ENCODE measurements at places on chromosomes 11 and 22.

GRCh38 chr11:131744847-131745246 is 374.4 kb downstream of the NTM start:
- no peak for DNase-seq

DNA sequence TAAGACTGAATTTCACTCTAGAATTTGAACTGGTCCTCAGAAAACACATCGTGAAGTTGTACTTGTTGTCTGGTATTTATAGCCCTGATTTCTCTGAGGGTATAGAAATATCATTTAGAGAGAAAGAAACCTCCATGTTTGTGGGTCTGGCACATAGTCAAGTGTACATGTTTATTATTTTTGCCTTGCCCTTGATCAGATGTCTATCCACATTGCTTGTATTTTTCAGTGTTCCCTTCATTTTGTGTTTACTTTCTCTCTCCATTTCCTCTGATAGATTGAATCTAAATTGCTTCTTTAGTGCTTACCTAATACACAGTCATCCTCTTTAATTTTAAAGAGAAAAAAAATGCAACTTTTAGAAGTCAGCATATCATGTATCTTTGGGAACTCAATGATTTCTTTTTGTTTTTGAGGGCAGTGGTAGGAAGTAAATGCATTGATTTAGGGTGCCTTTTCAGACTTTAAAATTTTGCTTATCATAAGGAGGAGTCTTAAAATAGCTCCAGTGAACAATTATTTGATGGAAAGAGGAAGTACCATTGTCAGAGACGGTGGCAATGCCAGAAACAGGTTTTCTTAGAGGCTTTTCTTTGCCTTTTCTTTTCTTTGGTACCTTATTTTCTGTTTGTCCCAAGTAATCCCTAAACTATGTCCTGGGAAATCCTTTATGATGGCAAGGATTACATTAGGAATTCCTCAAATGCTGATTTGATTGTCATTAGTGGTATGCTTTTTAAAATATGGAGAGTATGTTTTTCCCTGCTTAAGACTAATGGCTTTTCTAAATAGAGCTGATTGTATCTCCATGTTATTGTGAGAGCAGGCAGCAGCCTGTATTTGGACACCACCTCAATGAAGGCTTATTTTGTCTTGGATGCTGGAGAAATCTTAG is 29.8 kb upstream of the TECTA start:
- no peak for DNase-seq

DNA sequence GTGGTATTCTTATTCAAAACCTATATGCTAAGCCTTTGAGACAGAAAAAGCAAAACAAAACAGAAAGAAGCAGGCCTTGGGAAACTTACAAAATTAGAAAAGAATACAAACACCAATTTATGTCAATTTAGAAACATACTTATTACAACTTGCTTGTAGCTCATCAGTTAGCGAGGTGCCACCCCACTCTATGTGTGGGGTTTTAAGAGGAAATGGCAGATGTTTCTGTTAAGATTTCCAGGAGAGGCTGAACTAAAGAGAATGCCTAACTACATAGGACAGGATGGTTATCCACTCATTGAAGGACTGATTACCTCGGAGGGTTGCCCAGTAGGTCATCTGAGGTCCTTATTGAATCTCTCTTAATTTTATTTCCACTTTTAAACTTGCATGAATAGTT is 302.0 kb downstream of the ETS1 start:
- no peak for DNase-seq

GRCh38 chr11:122359081-122359571 is 243.1 kb upstream of the BLID start:
- no peak for DNase-seq

DNA sequence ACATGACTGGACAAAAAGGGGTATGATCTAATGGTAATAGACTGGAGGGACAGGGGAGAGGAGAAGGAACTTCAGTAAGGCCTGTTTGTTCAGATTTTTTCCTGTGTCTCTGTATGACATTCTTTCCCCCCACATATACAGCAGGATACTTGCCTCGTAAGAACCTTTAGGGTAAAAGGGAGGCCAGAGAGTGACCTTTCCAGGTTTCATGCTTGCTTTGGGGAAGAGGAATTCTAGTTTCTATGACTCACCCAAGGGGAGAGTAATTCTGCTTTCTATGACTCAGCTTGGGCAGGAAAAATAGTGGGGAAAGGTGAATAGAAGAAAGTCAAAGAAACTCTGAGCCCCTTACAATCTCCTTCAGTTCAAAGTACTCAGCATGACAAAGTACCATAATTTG is 457.0 kb downstream of the DLG2 start:
- no peak for DNase-seq

- DNase-seq = no peak
Observed at GRCh38 chr11:94525546-94526324, 13.5 kb downstream of the C11orf97 start.

DNA sequence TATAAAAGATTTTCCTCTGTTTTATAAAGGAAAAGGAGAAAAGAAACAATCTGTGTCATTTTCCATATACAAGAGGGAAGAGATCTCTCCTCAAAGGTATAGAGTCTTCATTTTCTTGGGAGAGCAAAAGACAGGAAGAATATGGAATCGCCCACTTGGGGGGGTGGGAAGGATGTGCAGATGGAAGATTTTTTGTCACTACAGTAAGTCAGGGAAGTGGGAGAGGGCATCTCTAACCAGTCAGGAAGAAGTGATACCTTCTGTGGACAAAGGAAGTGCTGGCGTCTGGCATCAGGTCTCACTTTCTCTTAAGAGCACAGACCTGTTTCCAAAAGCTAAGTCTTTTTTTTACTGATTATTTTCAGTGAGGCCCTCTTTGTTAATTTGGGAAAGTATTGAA is 1.4 kb downstream of the PRR14L start:
- peak; percentile 59 for DNase-seq

GRCh38 chr11:132464003-132464342 is 1068.3 kb downstream of the OPCML start:
- no peak for DNase-seq

GRCh38 chr11:13073119-13073981 is 64.2 kb downstream of the RASSF10 start:
- no peak for DNase-seq

DNA sequence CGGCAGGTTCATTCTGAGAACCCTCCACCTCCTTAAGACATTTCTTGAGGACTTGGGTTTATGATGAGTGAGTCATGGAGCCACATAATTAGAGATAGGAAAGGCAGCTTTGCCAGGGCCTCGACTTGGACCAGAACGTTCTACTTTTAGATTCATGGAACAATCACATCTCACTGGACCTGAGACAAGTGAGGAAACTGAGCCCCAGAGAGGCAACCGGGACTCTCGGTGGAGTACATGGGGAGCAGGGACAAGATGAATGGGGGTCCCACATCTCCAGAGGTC is 59.5 kb downstream of the LINC01488 start:
- no peak for DNase-seq

GRCh38 chr11:9992306-9992705 is 301.7 kb downstream of the SBF2 start:
- DNase-seq = no peak

GRCh38 chr11:102553835-102554282 is 23.3 kb upstream of the MMP7 start:
- DNase-seq = no peak

DNA sequence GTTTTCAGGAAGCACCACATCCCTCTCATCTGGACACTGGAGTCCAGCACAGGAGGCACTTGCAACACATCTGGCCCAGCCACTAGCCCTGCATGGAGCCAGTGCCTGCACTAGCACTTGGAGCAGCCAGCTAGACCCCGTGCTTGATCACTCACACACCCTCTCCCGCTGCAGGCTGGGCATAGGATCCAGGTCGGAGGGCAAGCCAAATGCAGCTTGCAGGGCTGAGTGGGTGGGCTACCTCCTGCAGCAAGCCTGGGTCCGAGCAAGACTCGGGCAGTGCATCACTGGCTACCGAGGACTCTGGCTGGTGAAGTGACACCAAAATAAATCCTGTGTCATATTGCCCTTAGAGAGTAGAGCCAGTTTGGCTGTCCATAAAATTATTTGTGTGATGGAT is 1795.4 kb downstream of the LRRC4C start:
- DNase-seq = no peak

DNA sequence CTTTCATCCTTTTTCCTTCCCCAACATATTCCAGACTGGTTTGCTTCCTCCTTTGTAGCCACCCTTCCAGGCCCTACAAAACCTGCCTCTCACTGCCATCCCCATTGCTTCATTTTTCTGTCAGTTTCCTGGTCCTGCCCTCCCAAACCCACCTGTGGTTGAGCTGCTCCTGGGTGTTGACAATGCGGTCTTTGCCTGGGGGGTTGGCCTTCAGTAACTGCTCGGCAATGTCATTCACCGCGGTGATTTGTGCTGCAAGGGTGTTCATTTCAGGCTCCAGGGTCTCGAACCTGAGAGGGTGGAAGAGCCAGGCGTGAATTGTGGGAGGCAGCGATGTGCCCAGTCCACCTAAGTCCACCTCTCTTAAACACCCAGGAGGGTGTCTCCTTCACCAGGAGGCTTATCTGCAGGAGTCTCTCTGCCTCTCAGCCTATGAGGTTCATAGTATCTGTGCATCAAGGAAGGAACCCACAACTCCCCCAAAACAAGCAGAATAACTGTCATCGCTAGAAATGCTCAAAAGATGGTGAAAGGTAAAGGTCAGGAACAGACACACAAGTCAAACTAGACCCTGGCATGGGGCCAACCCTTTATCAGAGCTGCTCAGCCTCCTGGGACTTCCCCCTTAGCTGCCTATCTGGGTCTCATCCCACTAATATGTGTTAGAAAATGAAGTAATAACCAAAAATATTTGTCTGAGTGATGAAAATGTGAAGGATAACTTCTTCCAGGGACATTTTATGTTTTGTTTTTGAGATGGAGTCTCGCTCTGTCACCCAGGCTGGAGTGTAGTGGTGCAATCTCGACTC is 23.9 kb upstream of the RBM4B start:
- no peak for DNase-seq

DNA sequence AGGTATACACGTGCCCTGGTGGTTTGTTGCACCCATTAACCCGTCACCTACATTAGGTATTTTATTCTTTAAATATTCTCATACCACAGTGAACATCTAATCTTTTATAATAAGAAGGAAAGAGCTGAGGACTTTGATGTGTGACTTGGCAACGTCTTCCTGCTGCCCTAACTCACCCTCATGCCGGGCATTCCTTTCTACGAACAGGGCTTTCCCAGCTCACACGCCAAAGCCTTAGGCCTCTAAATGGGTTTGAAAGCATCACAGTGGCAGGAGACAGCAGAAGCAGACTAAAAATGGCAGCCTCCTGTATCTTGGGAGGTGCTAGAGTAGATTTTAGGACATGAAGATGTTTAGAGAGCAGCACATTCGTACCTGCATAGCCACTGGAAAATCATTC is 52.6 kb downstream of the CLTCL1 start:
- DNase-seq = no peak

GRCh38 chr11:85086504-85087284 is 540.5 kb downstream of the DLG2 start:
- no peak for DNase-seq

DNA sequence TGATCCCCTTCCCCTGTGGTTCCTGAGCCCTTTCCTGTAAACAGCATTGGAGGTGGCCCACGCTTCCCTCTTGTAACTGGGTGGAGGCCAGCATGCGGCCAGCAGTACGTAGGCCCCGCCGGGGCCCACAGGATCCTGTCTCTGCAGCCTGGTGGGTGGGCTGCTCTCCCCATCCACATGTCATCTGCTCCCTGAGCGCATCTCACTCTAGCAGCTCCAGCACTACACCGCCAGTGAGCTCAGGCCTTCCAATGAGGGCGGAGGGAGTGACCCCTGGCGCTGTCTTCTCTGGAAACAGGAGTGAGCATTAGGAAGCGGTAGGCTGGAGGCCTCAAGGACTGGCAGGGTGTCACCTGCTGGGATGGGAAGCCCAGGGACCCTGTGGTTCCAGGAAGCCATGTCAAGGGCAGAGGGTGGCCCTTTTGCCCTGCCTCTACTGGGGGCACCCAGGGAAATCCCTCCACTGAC is 363.9 kb downstream of the TBC1D22A start:
- no peak for DNase-seq

DNA sequence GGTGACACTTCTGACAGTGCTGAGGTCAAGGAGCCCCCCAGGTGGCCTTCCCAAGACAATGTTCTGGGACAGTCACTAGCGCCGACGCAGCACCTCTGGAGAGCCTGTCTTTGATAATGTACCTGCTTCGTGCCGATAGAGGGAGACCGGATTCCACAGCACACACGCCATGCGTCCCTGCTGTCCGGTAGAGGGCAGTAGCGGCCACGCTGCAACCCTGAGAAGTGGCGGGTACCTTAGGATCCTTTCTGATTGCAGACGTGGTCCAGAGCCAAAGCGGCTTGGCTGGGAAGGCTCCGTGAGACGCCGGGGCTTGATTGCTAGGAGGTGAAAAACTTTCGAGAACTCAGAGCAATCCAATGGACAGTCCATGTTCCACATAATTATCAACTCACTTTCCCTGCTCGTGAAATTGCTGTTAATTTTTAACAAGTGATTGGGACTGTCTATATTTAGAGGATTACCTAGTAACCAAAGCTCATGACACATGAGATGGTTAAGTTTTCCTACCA is 11.4 kb upstream of the BARX2 start:
- DNase-seq = peak; percentile 94

DNA sequence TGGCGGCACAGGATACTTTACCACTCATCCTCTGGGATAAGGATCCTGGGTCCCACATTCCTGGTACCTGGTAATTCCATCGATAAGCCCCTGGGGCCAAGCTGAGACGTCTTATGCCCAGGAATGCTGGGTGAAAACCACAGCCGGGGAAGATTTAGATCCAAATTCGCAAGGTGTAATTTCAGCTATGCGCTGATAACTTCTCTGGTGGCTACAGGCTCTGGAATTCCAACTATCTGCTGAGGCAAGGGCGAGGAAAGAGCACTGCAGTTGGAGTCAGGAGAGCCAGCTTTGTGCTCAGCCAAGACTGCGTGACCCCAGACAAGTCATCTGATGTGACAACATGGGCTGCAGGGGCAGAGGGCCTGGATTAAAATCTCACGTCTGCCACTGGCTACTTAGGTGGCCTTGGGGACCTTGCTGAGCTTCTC is 9.9 kb upstream of the MYEOV start:
- DNase-seq = no peak

DNA sequence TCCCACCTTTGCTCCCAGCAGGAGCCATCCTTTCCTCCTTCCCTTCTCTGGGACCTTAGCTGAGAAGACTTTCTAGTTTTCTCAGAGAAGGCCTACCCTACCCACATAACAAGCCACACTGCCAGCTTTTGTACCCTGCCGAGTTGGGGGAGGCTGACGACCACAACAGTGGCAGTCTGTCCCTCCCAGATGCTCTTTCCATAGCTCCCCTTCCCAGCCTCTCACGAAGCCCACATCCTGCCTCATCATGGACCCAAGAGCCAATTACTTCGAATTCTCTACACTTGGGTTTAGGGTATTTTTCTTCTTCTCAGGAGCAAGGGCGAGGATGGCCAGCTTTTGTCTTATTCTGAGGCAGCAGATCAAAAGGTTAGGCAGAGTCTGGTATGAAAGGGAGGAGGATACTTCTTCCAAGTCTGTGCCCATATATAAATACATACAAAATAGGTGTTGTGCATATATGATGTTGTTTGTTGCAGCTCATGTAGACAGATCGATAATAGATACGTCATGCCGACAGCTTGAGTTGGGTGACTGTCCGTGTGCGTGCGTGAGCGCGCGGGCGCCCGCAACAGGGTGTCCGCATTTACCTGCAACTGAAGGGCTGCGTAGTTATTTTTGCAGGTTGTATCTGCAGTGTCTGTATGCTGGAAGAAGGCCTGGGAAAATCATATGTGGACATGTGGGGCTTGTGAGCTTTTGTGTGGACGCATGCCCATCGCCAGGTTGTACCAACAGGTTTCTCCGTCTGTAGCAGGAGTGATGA is 846 bp upstream of the NRGN start:
- DNase-seq = no peak

- DNase-seq = peak; percentile 92
Observed at GRCh38 chr11:17384002-17384511, 4.4 kb downstream of the KCNJ11 start.

- no peak for DNase-seq
Observed at GRCh38 chr11:20055312-20055711, 105.0 kb downstream of the DBX1 start.
